ENCODE measurements at places on chromosomes 4 and X.

DNA sequence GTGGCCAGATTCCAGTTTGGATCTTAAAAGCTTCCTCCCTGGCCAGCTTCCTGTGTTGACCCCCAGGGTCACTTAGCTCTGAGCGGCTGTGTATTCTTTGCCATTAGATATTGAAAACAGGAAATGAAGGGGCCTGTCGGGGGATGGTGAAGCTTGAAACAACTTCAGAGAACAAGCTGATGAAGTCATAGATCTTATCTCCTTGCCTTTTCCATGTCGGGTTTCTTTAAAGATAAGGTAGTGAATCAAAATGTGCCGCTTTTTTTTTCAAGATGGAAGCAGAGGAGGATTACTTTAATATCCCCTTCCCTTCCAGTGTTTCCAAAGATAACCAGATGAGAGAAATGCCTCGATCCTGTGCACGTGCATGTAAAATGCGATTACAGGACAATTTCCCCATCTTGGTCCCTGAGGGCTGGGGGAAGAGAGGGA is 508.5 kb downstream of the MID1IP1 start:
- no peak for DNase-seq

GRCh38 chr4:120922381-120923206 is at the start of gene PRDM5:
Gene PRDM5 (minus strand): TSS chr4:120922726. CDS start chr4:120922608, 118 bp downstream.
- DNase-seq = peak; percentile 71

DNA sequence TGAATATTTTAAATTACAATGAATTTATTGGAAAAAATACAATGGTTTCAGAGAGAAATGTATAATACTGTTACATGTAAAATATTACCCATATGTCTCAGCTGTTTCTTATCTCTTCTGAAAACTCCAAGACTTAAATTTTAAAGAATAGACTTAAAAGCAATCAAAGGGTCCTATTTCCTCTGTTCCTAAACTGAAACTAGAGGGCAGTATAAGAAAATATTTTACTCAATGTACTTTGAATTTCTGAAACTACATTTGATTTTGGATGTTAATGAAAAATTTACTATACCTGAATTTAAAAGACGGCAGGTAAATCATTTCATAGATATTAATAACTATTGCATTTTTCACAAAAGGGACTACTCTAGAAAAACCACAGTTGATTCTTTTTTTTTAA is 200.2 kb downstream of the LRBA start:
- no peak for DNase-seq

DNA sequence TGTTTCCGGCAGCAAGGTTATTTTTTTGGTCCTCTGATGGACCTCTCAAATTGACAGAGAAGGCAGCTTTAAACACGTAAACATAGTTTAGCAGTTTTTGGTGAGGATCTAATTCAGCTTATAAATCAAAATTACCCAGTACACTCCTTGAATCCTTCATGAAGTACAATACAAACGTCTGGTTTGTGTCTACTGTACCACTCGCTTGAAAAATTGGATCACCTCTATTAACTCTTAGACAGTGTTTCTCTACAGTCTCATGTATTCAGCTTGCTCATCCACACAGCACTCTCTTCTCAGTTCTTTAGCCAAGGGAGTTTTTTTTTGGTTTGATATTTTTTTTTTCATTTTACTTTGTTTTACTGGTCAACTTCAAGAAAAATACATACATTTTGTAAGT is 113.5 kb downstream of the RNF150 start:
- DNase-seq = no peak

GRCh38 chrX:155682834-155683233 is 70.1 kb upstream of the TMLHE start:
- DNase-seq = no peak

DNA sequence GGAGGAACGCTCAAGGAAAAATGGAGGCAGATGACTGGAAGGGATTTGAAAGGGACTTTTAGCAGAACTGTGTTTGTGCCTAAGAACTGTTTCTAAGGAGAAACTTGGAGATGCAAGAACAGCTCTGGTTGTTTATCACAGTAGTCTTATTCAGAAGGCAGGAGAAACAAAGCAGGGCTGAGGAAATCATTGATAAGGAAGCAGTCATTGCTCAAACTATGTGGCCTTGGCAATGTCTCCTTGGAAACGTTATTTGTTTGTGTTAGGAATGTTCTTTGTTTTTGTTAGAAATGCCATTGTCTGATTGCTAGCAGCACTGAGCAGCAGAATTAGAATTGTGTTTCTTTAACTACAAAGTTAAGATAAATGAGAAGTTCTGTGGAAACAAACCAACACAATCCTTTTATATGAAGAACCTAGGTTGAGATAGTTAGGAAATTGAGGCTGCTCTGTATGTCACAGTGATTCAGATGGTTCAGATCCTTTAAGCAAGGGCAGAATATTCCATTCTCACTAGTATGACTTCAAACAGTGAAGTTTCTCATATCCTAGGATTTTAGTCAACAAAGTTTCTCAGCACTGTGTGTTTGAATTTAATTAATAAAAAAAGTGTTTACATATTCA is 1191.3 kb upstream of the IGFBP7 start:
- DNase-seq = no peak

- DNase-seq = no peak
Measured at GRCh38 chr4:18627447-18628005, 606.0 kb upstream of the LCORL start.

- no peak for DNase-seq
Measured at GRCh38 chr4:87042221-87042620, 107.4 kb downstream of the AFF1 start.

- DNase-seq = peak; percentile 76
Measured at GRCh38 chrX:11446336-11446735, 153.1 kb downstream of the AMELX start.

DNA sequence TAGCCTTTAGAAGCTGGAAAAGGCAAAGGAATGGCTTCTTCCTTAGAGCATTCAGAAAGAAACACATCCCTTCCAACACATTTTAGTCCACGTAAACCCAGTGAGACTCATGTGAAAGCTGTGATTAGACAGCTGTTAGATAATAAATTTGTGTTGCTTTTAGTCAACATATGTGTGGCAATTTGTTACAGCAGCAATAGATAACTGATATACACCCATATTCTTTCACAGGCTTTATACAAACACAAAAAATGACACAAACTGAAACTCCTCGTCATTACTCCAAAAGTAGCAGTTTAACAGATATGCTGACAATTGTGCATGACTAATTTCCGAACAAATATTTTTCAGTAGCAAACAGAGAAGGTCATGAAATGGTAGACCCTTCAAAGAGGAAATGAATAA is 65.3 kb downstream of the ANTXR2 start:
- DNase-seq = no peak

DNA sequence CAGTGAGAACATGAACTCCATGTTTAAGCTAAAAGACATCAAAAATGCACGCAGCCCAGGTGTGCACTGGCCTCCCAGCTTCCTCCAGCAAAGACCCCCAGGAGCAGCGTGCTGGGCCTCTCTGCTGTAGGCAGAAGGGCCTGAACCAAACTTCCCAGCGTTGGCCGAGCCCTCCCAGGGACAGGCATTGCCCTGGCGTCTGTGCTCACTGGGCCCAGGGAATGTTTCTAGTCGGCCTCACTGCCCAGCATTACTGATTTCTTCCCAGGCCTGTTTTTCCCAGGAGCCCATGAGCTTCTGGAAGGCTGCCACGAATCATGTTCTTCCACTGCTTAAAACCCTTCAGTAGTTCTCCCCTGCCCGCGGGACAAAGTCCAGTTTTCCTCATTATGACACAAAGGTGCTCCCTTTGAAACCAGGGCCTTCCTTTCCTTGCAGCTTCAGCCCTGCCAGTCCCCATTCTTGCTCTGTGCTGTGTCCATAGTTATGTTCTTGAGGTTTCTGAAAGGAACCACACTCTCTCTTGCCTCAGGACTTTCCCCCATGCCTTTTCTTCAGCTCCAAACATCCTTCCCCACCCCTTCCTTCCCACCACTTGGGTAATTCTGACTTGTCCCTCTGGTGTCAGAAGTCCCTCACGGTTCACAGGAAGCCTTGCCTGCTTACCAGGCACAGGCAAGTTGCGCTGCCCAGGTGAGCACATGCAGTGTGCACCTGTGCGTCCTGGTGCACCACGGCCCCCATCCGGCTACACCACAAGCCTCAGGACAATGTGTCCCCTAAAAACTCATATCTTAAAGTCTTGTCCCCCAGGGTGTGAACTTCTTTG is 93.4 kb upstream of the ENPP6 start:
- no peak for DNase-seq

GRCh38 chr4:121192480-121192879 is 28.4 kb upstream of the TNIP3 start:
- DNase-seq = peak; percentile 73

DNA sequence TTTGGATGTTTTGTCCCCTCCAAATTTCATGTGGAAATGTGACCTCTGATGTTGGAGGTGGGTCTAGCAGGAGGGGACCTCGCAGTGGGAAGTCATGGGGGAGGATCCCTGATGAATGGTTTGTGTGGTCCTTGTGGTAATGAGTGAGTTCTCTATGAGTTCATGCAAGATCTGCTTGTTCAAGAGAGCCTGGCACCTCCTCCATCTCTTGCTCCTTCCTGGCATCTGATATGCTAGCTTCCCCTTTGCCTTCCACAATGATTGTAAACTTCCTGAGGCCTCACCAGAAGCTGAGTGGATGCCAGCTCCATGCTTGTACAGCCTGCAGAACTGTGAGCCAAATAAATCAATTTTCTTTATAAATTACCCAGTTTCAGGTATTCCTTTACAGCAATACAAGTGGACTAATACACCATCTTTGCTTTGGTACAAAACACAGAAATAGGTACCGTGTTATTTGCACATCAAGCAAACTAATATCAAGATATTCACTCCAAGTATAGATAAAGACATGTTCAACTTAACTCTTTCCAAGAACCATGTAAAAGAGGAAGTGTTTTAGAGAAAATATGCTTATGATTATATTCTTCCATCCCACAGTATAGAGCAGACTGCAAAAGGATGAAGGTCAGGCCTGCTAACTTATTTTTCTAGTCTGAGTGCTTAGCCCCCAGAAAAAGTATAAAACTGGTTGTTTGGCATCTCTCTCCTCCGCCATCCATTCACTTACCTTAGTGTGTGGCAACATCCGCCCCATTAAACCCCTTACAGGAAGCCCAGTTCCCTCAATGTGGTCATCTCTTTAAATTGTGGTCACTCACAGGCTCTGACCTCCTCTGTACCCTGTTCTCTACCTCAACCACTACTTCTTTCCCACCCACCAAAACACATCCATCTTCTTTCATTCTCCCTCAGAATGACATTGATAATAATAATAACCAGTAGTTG is 6.7 kb downstream of the ARAP2 start:
- no peak for DNase-seq

DNA sequence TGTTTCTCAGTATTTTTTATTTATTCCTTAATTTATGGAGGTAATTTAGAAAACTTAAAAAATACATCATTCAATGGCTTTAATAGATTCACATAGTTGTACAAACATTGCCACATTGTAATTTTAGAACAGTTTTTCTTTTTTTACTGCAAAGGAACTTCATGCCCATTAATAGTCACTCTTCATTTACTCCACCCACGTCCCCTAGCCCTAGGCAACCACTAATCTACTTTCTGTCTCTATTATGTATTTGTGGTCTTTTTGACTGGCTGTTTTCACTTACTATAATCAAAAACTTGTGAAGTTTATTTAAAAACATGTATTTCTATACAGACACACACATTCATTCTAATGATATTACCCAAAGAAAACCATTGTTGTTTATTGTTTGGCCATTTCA is 664.8 kb downstream of the GRID2 start:
- no peak for DNase-seq

GRCh38 chrX:71623714-71624113 is 5.4 kb upstream of the CXCR3 start:
- no peak for DNase-seq

GRCh38 chrX:14355556-14355955 is 173.8 kb upstream of the GLRA2 start:
- no peak for DNase-seq

- no peak for DNase-seq
Measured at GRCh38 chrX:134718966-134719317, 60.7 kb upstream of the PLAC1 start.

DNA sequence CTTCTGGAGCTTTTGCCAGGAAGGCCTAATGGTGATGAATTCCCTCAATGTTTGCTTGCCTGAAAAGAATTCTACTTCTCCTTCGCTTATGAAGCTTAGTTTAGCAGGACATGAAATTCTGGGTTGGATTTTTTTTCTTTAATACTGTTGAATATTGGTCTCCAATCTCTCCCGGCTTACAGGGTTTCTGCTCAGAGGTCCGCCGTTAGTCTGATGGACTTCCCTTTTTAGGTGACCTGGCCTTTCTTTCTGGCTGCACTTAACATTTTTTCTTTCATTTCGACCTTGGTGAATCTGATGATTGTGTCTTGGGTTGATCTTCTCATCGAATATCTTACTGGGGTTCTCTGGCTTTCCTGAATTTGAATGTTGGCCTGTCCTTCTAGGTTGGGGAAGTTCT is 17.2 kb upstream of the TMPRSS11A start:
- DNase-seq = no peak

DNA sequence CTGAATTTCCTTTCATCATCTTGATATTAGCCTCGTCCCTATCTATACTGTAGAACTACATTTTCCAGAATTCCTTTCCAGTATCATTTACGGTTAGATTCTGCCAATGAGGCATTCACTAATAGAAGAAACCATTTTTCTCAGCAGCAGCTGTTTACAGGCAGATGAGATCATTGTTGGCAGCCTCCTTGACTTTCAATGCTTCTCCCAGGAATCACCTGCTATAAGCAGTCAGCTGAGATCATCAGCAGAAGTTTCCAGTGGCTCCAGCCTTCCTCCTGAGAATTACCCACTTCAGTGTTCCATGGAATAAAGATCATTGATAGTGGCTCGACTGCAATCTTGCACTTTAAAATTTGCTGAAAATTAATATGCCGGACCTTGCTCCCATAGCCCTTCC is 157.3 kb upstream of the TET2 start:
- DNase-seq = no peak

GRCh38 chr4:189285377-189285776 is 655.3 kb upstream of the FRG1 start:
- no peak for DNase-seq

GRCh38 chr4:140893939-140894338 is 137.8 kb upstream of the TBC1D9 start:
- DNase-seq = peak; percentile 77

- no peak for DNase-seq
Measured at GRCh38 chrX:155886409-155886808, 5.3 kb downstream of the VAMP7 start.

DNA sequence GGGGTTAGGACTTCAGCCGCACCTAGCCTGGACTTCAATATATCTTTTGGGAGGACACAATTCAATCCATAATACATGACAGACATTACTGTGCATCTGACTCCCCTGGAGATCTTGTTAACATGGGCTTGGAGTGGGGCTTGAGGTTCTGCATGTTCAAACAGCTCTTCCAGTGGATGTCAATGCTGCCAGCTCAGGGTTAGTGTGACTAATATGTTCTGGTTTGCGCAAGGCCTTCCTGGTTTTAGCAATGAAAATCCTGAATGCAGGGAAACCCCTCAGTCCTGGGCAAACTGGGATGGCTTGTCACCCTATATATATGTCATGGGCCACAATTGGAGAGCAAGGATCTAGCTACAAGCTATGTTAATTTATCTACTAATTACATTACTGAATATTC is 2.7 kb upstream of the TSPAN7 start:
- DNase-seq = peak; percentile 12

GRCh38 chr4:23235628-23236390 is 543.1 kb downstream of the GBA3 start:
- no peak for DNase-seq

GRCh38 chr4:67393699-67394281 is 151.5 kb downstream of the CENPC start:
- DNase-seq = peak; percentile 51
